ENCODE measurements at places on chromosomes 12 and 14.
A peak's percentile ranks its signal among the peaks of the same experiment; 100 is the strongest.

GRCh38 chr12:9144730-9145106 is 29.0 kb upstream of the A2M start:
- no peak for DNase-seq

DNA sequence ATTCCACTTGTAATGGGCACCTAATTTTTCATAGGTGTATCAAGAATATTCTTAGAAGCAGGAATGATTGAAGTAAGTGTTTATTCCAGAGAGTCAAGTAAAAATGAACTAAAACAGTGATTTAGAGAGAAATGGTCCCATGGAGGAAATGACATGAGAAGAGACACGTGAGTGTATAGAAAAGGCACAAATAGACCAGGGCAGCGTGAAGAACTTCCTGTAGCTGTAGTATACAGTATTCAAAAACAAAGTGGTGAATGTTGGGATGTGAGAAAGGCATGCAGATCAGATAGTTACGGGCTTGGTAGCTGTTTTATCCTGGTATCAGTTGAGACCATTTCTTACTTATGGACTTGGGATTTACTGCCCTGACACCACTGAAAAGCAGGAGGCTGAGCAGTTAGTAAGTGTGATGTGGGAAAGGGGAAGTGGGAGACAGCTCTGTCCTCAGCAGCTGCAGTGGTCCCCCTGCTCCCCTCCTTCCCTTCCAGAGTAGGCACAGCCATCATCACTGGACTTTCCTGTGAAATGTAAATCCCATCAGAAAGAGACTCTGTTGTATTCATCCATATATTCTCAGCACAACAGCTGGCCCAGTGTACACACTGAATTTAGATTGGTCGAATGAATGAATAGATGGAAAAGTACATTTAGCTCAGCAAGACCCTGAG is 16.8 kb upstream of the TESPA1 start:
- DNase-seq, result no peak

DNA sequence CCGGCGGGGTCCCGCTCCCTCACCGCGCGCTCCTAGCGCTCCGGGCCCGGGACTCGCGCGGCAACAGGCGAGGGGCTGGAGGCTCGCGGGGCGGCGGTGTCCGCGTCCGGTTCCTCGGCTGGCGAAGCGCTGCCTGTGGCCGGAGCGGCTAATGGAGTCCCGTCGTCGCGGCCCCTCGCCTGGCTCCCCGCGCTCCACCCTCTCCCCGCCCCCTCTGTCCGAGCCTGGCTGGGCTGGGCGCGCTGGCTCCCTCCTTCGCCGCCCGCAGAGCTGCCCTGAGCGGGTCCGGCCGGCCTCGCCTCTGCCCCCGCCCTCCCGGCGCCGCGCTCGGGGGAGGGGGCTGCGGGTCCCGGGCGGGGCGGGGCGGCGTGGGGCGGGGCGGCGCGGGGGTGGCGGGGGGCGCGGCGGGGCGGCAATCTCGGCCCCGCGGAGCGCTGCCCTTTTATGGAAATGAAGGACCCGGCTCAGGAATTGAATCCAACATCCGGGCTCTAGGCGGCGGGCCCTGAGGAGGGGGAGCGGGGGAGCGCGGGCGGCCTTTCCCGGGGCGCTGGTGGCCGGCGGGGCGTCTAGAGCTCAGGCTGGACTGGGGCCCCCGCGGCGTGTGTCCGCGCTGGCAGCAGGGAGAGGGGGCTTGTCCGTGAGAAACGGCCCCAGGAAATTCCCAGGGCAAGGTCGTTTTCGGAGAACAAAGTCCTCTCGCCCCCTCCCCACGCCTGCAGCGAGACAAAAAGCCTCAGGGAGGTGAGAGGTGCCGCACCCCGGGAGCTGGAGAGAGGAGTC is at the start of gene FERMT2:
Gene FERMT2 (minus strand): TSS at position 153 of the 783 bp plus-strand sequence. CDS start 482 bp downstream, outside the sequence.
- peak; percentile 91 for DNase-seq

DNA sequence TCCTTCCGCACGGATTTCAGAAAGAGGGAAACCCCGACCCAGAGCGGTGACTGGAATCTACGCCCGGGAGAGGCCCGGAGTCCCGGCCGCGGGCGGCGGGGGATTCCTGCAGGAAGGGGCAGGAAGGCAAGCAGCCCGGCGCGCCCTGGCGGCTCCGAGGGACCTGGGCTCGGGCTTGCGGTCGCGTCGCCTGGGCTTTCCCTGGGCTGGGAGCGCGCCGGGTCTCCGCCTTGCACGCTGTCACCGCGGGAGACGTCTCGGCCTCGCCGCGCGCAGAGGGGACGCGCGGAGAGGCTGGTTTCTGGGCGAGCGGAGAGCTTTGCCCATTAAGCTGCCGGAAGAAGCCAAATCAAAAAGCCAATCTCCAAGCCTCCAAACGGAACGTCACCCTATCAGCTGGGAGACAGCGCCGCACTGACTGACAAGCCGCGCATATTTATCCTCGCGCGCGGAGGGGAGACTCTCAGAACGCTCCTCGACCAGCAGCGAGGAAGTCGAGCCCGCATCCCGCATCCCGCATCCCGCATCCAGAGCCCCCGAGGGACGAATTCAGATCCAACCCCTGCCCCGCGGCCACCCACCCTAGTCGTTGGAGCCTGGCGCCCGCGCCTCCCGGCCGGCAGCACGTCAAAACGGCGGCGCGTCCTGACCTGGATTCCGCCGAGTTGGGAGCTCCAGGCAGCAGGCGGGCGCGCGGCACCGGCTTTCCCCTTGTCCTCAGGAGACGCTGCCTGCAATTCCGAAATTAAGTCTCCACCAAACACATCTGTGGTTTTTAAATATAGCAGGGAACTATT is at the start of gene SLC8A3:
Gene SLC8A3 (minus strand): TSS at position 293 of the 797 bp plus-strand sequence. CDS start 20,529 bp downstream, outside the sequence.
- DNase-seq, result peak; percentile 15

DNA sequence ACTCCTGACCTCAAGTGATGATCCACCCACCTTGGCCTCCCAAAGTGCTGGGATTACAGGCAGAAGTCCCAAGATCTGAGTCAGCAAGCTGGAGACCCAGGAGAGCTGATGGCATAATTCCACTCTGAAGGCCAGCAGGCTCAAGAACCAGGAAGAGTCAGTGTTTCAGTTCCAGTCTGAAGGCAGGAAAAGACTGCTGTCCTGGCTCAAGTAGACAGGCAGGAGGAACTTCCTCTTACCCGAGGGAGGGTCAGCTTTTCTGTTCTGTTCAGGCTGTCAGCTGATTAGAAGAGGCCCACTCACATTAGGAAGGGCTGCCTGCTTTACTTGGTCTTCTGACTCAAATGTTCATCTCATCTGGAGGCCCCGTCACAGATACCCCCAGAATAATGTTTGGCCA is 206.0 kb upstream of the MYL2 start:
- DNase-seq, result no peak

GRCh38 chr12:58455136-58455535 is 465.2 kb downstream of the LRIG3 start:
- no peak for DNase-seq

- DNase-seq, result no peak
Observed at GRCh38 chr12:8742501-8742900, 44.7 kb downstream of the RIMKLB start.

GRCh38 chr14:24159777-24160498 is 1.1 kb upstream of the IRF9 start:
- no peak for DNase-seq

DNA sequence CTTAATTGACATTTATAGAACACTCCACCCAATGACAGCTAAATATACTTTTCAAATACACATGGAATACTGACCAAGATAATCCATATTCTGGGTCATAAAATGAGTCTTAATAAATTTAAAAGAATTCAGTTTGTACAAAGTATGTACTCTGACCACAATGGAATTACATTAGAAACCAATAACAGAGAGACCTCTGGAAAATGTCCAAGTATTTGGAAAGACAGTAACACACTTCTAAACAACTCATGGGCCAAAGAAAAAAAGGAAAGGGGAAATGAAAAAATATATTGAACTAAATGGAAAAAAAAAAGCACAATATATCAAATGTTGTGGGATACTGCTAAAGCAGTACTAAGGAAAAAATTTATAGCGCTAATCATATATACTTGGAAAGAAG is 52.0 kb downstream of the CRACR2A start:
- DNase-seq, result no peak

All from hypothalamus (tissue), 51 donors.